Caco-2 (cell line): ENCODE measurements at places on chromosomes 7 and 10. TPM values are rescaled to one million over a fixed set of nuclear protein-coding genes. Genes with fewer than 3 reads are reported as not detected.

AVPI1 gene
- total RNA-seq: 16.1 and 17.1 TPM in 2 replicates

KCTD7 gene
- 17.0 and 17.3 TPM in 2 replicates for total RNA-seq

DNA sequence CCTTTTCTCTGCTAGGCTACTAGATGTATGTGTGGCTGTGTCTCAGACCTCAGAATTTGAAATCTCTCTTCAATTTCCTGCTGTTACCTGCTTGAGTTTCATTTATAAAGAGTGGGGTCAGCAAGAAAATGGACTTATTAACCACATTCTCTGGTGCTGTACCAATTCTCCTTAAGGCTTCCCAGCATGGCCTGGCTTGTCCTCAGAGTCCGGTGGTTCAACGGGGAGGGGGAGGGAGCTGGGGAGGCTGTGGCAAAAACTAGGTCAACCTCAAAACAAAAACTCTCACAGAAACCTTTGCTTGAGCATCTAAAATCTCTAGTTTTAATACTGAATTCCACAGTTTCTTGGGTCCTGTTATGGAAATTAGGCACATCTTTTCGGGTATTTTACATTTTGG is 389.1 kb upstream of the COBL start:
- DNase-seq: no peak
- H3K27me3 ChIP-seq: no peaks in the 10 kb centered on the region
- no peak overlapping the region for H3K27ac ChIP-seq
- no peak overlapping the region for H3K4me3 ChIP-seq

SPDYE2 gene
- total RNA-seq: not detected in 2 replicates

GRCh38 chr10:124344931-124345330 is 73.8 kb downstream of the OAT start:
- H3K36me3 ChIP-seq: no peaks in the 10 kb centered on the region
- no peaks in the 10 kb centered on the region for H3K4me1 ChIP-seq
- no peaks in the 10 kb centered on the region; the same call in 1 of the 2 replicates for H3K27me3 ChIP-seq
- DNase-seq: peak; percentile 0
- no peak overlapping the region for H3K27ac ChIP-seq
- H3K4me3 ChIP-seq: no peak overlapping the region

- H3K4me1 ChIP-seq: peaks cover 26% of the 10 kb centered on the region
- no peaks in the 10 kb centered on the region for H3K27me3 ChIP-seq
- no peaks in the 10 kb centered on the region for H3K36me3 ChIP-seq
- no peak overlapping the region for H3K27ac ChIP-seq
- no peak overlapping the region for H3K4me3 ChIP-seq
These were observed 84.7 kb upstream of the TMEM168 start for GRCh38 chr7:112874909-112875308.
